ENCODE measurements at places on chromosomes 4 and X. TPM values are rescaled to one million over a fixed set of nuclear protein-coding genes. Genes with fewer than 3 reads are reported as not detected.

DNA sequence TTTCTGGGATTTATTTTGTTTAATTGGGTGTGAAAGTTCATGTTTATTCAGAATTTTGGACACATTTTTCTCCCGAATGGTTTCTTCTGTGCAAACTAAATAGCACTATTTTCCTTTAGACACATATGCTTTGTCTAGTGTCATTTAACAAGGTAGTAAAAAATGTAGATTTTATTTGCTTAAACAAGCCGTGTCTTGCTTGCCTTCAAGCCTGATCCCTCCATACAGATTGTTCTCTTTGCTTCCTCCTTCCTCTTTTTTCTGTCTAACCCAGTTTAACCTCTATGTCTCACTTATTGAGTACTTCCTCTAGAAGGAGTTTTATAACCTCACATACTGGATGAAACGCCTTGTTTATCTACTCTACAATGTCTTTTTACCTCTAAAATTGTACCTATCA is 211.8 kb downstream of the NPFFR2 start:
- H3K4me3 ChIP-seq: no peak overlapping the region
- no peak overlapping the region for H3K27ac ChIP-seq
- no peak for DNase-seq
- H3K27me3 ChIP-seq: no peaks in the 10 kb centered on the region
- H3K4me1 ChIP-seq: no peaks in the 10 kb centered on the region

DNA sequence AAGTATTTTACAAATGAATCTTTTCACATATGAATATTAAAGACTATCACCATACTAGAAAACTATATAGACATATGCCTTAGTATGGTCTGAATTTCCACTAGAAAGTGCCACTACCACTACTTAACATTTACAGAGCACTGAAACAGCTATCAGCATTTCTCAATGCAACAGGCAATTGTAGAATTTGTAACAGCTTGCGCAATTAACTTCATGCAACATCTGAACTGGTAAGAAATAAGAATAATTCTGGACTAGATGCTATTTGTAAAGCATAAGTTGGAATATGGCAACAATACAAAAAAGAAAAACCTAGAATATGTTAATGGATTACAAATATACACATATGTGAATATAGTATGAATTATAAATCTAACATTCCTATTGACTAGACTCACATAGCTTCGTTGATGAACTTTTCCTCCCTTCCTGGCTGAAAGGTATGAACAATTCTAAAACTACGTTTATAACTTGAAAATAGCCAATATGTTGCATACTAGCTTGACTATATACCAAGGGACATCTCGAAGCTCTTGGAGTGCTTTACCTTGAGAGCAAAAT is 82.0 kb downstream of the ATP8A1 start:
- no peaks in the 10 kb centered on the region for H3K27me3 ChIP-seq
- H3K36me3 ChIP-seq: no peaks in the 10 kb centered on the region
- H3K4me1 ChIP-seq: no peaks in the 10 kb centered on the region
- DNase-seq: no peak
- H3K4me3 ChIP-seq: no peak overlapping the region

GRCh38 chr4:64538219-64538618 is 129.0 kb upstream of the TECRL start:
- H3K36me3 ChIP-seq: no peaks in the 10 kb centered on the region
- no peak overlapping the region for H3K27ac ChIP-seq
- no peak for DNase-seq
- no peaks in the 10 kb centered on the region for H3K27me3 ChIP-seq

- no peak for DNase-seq
- H3K27ac ChIP-seq: no peak overlapping the region
- H3K36me3 ChIP-seq: no peaks in the 10 kb centered on the region
- H3K4me1 ChIP-seq: peaks cover 2% of the 10 kb centered on the region
- no peak overlapping the region for H3K4me3 ChIP-seq
These were observed 117.8 kb downstream of the AFF1 start for GRCh38 chr4:87052615-87053014.

DNA sequence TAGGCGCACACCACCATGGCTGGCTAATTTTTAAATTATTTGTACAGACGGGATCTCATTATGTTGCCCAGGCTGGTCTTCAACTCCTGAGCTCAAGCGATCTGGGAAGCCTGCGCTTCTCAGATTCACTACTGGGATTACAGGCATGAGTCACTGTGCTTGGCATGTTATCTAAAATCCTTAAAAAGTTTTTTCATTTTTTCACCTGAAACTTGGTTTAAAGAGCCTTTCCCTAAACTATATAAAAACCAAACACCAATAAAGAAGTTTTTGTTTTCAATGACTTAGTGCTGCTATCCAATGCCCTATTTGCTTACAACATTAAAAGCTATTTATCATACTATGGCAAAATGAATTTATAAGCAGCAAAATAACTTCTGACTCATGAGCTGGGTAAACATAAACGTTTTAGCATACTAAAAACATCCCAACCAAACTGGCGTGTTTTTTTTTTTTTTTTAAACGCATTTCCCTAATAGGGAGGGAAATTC is 127.8 kb downstream of the UBE2K start:
- H3K27me3 ChIP-seq: no peaks in the 10 kb centered on the region
- DNase-seq: no peak
- no peaks in the 10 kb centered on the region for H3K4me1 ChIP-seq

- no peak for DNase-seq
- H3K36me3 ChIP-seq: no peaks in the 10 kb centered on the region
- no peaks in the 10 kb centered on the region for H3K27me3 ChIP-seq
- H3K4me3 ChIP-seq: no peak overlapping the region
- H3K4me1 ChIP-seq: peaks cover 17% of the 10 kb centered on the region
These were observed 86.0 kb upstream of the TET2 start for GRCh38 chr4:105060628-105061027.

GRCh38 chr4:81102107-81102506 is 71.6 kb downstream of the BMP3 start:
- no peaks in the 10 kb centered on the region for H3K36me3 ChIP-seq
- no peak overlapping the region for H3K27ac ChIP-seq
- H3K4me1 ChIP-seq: no peaks in the 10 kb centered on the region
- no peak for DNase-seq
- no peak overlapping the region for H3K4me3 ChIP-seq
- no peaks in the 10 kb centered on the region for H3K27me3 ChIP-seq

- no peaks in the 10 kb centered on the region for H3K36me3 ChIP-seq
- no peak overlapping the region for H3K4me3 ChIP-seq
- no peaks in the 10 kb centered on the region for H3K4me1 ChIP-seq
- H3K27me3 ChIP-seq: no peaks in the 10 kb centered on the region
- H3K27ac ChIP-seq: no peak overlapping the region
These were observed 708.1 kb downstream of the GLUD2 start for GRCh38 chrX:121755541-121755940.

DNA sequence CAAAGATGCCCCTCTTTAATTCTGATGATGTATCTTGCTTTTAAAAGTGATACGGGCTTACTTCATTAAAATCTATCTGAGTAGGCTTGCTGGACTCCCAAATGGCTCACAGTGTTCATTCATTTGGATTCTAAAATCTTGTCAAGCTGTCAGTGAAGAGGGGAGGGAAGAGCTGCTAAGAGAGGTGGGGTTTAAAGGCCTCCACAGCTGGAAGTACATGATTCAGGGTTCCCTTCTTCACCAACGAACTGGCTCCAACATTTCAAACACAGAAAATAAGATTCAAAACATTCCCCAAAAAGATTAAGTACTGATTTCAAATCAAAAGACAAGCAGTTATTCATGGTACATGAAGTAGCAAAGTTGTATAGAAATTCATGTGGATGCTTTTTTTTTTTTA is 133.0 kb upstream of the NAP1L5 start:
- no peak overlapping the region for H3K27ac ChIP-seq
- H3K4me3 ChIP-seq: no peak overlapping the region
- H3K4me1 ChIP-seq: no peaks in the 10 kb centered on the region
- H3K27me3 ChIP-seq: no peaks in the 10 kb centered on the region
- no peaks in the 10 kb centered on the region for H3K36me3 ChIP-seq
- no peak for DNase-seq

DNA sequence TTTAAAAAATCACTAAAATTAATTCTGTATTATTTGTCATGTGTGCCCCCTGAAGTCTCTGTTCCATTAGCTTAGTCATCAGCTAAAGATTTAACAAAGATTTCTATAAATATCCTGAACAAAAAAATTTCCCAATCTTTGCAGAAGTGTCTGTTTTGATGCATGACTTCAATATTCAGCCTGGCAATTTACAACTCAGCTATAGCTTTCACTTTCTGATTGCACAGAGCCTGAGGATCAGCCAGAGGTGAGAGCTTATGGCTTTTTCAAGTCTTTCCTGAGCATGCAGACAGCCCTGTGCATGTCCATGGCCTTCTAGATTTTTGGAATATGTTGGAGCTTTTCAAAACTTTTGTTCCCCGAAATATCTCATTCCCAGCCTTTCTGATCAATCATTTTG is 420.1 kb downstream of the ZNF674 start:
- no peak overlapping the region for H3K4me3 ChIP-seq
- H3K36me3 ChIP-seq: no peaks in the 10 kb centered on the region
- no peaks in the 10 kb centered on the region for H3K4me1 ChIP-seq
- no peaks in the 10 kb centered on the region for H3K27me3 ChIP-seq

The LRIT3 gene
- total RNA-seq: not detected

The HSD17B13 gene
- total RNA-seq: not detected

DNA sequence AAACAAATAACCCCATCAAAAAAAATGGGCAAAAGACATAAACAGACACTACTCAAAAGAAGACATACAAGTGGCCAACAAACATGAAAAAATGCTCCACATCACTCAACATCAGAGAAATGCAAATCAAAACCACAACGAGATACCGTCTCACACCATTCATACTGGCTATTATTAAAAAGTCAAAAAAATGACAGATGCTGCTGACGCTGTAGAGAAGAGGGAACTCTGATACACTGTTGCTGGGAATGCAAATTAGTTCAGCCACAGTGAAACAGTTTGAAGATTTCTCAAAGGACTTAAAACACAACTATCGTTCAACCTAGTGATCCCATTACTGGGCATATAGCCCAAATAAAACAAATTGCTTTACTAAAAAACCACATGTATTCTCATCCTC is 671.2 kb upstream of the FTHL17 start:
- no peaks in the 10 kb centered on the region for H3K36me3 ChIP-seq
- H3K27ac ChIP-seq: no peak overlapping the region
- no peaks in the 10 kb centered on the region for H3K4me1 ChIP-seq
- no peak for DNase-seq
- H3K27me3 ChIP-seq: no peaks in the 10 kb centered on the region

The TXK gene
- total RNA-seq: 1.4 TPM

- no peaks in the 10 kb centered on the region for H3K27me3 ChIP-seq
- DNase-seq: no peak
- no peak overlapping the region for H3K27ac ChIP-seq
- peaks cover 11% of the 10 kb centered on the region for H3K4me1 ChIP-seq
- H3K4me3 ChIP-seq: no peak overlapping the region
- no peaks in the 10 kb centered on the region for H3K36me3 ChIP-seq
These were observed 43.7 kb downstream of the MAGEC1 start for GRCh38 chrX:141947350-141947749.

DNA sequence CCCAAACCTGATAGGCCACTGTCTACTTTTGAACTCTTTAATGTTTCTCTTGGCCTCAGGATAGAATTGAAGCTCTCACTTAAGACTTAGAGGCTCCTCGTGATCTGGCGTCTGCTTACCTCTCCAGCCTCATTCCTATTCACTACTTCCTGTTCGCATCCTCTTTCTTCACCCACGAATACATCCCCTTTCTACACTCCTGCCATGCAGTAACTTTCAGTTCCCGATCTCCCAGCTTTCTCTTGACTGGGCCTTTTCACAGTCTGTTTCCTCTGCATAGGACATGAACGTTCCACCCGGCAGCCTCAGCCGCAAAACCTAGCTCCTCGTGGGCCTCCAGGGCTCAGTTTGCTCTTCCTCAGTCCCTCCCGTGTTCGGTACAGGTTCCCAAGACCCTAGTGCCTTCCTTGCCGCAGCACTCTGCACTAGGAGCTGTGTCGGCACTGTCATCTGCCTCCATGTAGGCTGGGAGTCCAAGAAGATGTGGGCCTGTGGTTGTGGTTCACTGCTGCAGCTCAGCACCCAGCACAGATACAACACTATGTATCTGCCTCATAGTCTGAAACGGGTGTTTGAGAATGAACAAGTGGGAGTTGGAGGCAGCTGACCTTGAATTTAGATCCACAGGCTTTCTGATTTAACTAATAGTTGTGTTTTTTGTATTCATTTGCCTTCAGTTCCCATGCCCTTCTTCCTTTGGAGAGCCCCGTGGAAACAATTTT is 15.8 kb downstream of the RPL39 start:
- H3K27ac ChIP-seq: no peak overlapping the region
- no peak overlapping the region for H3K4me3 ChIP-seq
- no peak for DNase-seq
- no peaks in the 10 kb centered on the region for H3K27me3 ChIP-seq
- no peaks in the 10 kb centered on the region for H3K4me1 ChIP-seq

The AVPR2 gene
- total RNA-seq: 3.8 TPM

DNA sequence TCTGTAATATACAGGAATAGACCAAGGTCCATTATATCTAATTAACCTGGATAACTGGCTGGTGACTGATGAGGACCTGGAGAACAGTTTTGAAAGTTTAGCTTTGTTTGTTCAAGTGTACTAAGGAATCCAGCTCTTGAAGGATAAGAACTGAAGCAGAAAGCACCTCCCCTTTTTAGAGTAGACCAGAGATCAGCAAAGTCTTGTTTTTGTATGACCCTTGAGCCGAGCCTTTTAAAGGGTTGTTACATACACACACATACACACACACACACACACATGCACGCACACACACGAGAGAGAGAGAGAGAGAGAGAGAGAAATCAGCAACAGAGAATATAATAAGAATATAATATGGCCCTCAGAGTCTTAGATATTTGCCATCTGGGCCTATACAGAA is 13.0 kb downstream of the MOSPD2 start:
- DNase-seq: no peak
- no peaks in the 10 kb centered on the region for H3K27me3 ChIP-seq
- no peak overlapping the region for H3K4me3 ChIP-seq
- no peak overlapping the region for H3K27ac ChIP-seq

DNA sequence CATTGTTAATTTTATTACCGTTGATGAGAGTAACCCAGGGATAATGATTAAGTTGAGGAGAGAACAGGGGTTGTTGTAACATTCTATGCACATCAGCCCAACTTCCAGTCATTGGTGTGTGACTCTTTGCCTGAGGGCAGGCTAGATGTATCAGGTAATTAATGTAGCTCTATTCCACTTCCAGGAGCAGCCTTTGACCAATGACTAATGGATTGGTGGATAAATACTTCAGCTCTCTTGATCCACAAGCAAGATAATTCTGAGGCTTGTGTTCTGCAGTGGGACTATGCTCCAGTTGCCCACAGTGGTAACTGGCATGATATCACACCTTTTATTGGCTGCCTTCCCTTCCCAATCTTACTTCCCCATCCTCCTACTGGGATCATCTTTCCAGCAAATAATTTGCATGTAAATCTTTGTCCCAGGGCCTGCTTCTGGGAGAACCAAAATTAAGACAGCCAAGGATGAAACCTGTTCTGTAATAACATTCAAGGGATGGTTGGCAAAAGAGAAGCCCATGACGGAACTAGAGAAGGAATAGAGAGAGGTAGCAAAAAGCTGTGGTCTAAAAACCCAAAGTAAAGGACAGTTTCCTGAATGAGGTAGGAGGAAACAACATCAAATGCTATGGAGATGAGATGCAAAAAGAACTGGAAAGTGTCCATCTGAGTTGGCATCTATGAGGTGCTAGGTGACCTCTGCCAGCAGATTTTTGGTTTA is 241.4 kb upstream of the RPS6KA3 start:
- no peaks in the 10 kb centered on the region for H3K4me1 ChIP-seq
- no peaks in the 10 kb centered on the region for H3K27me3 ChIP-seq
- no peaks in the 10 kb centered on the region for H3K36me3 ChIP-seq
- H3K4me3 ChIP-seq: no peak overlapping the region
- DNase-seq: no peak

The LRP2BP gene
- 0.90 TPM for total RNA-seq

Measured in PC-9 (cell line).